ENCODE measurements at places on chromosomes 4 and X. TPM values are rescaled to one million over a fixed set of nuclear protein-coding genes. Genes with fewer than 3 reads are reported as not detected.

The F8A3 gene
- 4.1 TPM for total RNA-seq

DNA sequence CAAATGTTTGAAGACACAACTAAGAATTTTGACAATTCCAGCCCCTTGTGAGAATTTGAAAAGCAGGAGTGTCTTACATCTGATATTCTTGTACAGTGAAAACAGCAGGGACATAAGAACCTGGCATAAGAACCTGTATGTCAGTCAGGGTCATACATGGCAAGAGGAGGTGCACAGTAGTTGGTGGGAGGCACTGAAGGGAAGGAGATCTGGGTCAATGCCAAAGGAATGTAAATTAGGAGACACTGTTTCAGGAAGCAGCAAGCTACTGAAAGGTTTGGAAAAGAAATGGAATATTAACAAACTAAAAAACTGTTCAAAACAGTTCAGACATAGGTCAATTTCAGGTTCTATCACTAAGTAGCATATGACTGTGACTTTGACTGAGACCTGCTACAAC lies 25.0 kb upstream of the SPP1 start:
- DNase-seq = no peak

GRCh38 chrX:78555401-78555980 lies 103.6 kb downstream of the RTL3 start:
- DNase-seq = no peak

DNA sequence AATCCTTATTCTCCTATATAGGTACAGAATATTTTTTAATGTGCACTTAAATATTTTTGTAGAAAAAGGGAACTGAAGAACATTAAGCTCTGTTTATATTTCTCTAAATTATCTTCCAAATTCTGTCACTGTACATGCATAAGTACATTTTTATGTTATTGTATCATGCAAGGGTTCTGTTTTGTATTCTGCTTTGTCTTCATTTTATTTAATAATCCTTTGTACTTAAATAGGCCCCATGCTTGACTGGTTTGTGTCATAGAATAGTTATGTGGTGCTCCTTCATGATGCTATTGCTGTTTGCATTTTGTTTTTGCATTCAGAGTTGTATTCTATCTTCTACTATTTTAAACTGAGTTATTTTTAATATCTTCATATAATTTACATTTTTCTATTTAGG lies 111.9 kb upstream of the EDNRA start:
- no peak for DNase-seq

The SLC10A7 gene
- total RNA-seq = 18.8 TPM

- DNase-seq = no peak
Measured at GRCh38 chr4:182140547-182140946, 102.7 kb upstream of the TENM3 start.

DNA sequence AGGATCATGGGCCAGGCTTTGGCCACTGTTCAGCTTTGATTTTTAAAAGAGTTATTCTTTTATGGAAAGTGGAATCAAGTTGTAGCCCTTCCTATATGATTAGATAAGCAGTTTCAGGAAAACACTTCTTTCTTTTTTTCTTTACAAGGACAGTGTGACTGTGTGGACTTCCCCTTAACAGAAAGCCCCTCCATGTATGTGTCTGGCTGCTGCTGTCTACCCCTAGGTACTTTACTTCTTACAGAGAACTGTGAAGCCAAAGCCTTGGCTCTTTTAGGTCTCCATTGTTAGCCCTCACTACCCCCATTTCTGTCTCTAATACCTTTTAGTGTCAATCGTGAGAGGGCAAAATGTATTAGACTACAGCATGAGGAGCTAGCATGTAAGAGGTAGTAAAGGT lies 19.1 kb downstream of the VSIG1 start:
- DNase-seq = no peak

- no peak for DNase-seq
Measured at GRCh38 chr4:129164243-129164642, 68.3 kb downstream of the C4orf33 start.

DNA sequence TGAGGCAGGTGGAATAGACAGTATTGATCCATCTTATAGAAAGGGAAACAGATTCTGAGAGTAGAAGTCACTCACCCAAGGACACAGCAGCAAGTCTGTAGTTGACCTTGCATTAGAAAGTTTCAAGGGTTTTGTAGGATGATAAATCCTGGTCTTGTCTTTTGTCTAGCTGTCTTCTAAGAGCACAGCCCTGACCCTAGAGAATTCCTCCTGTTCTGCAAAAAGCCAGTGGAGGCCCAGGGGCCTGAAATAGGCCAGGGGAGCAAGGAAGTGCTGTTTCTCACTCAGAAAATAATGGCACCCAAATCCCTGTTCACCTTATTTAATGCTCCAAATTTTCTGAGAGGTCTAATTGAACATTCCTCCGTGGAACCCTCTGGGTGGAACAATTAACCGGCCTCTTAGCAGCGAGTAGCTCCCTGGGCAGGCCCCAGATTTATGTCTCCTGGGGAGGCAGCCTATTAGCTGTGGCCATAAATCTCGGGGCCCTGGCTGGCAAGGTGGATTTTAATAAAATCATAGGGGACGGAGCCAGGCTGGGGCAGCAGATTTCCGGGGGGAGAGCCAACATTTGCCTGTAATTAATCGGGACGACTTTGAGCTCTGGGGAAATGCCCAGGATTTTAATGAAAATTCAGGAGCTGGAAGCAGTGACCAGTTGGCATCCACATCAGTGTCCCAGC lies 49.2 kb upstream of the MSX1 start:
- DNase-seq = no peak

DNA sequence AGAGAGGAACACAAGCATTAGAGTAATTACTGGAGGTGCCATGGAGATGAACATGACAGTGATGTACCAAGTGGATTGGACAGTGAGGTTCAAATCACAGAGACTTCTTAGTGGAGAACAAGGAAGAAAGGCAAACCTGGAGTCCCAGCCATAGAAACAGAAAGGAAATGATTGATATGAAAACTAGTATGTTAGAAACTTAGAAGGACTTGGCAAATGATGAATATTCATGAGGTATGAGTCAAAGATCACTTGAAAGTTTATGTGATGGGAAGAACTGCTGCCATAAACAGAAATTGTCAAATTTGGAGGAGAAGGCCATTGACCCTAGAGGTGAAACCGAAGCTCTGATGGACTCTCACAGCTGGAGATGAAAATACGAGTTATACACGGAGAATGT lies 88.2 kb downstream of the PHOX2B start:
- no peak for DNase-seq

DNA sequence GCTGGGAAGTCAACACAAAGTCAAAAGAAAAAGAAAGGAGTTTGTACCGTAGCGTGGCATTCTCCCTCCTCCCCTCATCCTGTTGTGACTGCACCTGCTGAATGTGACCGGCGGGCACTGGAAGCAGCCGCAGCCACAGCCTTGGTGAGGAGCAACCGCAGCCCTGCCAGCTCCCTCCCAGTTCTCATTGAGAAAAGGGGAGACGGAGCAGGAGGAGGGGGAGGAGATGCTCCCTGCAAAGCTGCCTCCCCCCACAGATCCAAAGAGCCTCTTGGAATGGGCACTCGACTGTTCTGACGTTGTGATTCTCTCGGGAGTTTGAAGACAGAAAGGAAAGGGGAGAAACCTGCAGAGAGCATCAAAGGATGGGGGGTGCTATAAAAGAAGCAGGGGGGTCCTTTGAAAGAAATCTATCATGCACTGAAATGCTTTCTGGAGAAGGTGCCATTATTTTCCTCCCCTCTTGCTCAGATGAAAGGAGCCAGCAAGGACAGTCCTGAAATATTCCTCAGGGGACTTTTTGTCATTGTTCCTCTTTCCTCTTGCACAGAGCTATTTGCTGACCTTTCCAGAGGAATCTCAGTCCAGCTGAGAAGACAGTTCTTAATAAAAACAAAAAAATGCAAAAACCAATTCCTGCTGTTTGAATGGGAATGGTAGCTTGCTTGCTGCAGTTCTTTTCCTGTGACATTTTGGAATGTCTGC lies 429.7 kb downstream of the MAPK10 start:
- DNase-seq = no peak

DNA sequence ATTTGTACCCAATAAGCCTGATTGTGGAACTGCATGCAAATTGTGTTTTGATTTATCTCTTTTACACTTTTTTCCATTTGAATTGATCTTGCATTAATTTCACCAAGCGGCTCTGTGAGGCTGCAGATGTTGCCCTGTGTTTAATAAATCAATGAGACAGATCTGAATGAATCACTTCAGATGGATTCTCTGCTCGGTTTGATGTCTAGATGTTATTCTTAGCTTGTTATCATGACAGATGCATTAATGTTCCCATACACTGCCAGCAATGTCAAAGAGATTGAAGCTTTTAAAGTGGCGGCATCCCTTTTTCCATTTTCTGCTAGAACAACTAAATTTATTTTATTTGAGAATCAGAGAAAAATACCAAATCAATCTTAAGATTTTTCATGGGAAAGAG lies 6.3 kb downstream of the DACH2 start:
- no peak for DNase-seq

DNA sequence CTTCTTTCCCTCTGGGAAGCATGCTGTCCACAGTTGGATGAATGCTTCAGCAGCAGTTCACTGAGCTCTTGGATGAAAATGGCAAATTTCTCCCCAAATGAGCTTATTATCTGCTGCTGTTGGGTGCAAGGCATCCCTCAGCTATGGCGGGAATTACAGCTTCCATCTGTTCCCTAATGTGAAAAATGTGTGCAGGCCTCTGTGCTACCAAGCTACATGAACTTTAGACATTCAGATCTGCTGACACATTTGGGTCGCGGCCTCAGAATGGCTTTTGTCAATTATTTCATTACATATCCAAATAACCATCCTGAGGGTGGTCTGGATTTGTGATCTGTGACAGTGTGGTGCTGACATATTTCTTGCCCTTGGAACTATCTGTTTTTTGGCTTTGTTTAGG lies 119.5 kb upstream of the SCML1 start:
- no peak for DNase-seq

The PABPC1L2A gene
- total RNA-seq = not detected

DNA sequence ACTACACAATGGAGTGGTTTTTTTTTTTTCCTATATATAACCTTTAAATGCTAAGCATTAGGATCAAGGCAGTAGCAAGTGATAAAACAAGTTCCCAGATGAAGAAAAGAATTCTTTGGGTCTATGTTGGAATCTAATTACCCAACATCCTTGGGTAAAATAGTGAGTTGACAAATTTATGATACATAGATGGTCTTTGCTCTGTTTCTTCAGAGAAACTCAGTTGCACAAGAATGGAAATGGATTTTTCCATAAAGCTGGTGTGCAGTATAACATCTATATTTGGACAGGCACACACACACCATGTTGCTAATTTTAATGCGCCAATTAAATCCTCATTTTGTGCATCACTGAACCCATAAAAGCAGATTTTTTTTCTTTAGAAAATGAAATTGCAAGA lies 137.0 kb upstream of the MED14 start:
- DNase-seq = no peak

GRCh38 chr4:95093460-95093859 lies 335.7 kb downstream of the BMPR1B start:
- DNase-seq = no peak

GRCh38 chr4:24210332-24210902 lies 320.6 kb upstream of the PPARGC1A start:
- DNase-seq = peak; percentile 85

GRCh38 chr4:69531251-69531650 lies 35.5 kb upstream of the UGT2B4 start:
- DNase-seq = no peak

DNA sequence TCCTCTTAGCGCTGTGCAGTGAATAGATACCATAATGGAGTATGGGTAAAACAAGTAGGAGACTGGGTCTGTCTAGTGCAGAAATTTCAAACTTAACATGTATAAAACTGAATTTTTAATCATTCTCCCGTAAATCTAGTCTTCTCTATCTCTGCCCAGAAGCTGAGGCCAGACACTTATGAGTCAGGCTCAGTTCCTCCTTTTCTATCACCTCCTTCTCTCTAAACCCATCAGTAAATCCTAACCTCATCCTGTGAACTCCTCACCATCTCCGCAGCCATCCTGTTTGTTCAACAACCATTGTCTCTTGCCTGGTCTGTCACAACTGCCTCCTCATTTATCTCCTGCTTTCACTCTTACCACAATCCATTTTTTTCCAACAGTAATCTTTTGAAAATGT lies 19.8 kb upstream of the SGMS2 start:
- no peak for DNase-seq

GRCh38 chr4:7063362-7063761 lies 4.5 kb downstream of the GRPEL1 start:
- no peak for DNase-seq

The RNF150 gene
- 18.4 TPM for total RNA-seq

- DNase-seq = no peak
Measured at GRCh38 chr4:127975121-127975770, 10.0 kb downstream of the ABHD18 start.
